ENCODE measurements at places on chromosomes 5 and 9.

GRCh38 chr5:96548905-96549304, 113.3 kb upstream of the CAST start:
- no peak for DNase-seq

GRCh38 chr9:131266266-131267229, 9.8 kb downstream of the FAM78A start:
- no peak for DNase-seq

DNA sequence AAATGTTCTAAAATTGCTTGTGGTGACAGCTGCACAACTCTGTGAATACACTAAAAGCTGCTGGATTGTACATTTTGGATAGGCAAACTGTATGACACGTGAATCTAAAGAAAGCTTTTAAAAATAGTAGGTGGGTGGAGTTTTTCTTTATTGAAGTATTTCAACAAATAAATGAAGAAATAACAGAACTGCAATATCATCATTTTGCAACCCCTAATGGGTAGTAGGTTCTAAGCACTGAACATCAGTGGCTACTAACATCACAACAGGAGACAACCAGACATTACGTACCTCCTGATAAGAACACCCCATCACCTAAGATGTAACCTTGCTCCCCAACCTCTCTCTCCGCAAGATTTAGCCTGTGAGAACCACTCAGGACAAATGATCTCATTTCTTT, 38.6 kb downstream of the EPB41L4B start:
- DNase-seq, result no peak

DNA sequence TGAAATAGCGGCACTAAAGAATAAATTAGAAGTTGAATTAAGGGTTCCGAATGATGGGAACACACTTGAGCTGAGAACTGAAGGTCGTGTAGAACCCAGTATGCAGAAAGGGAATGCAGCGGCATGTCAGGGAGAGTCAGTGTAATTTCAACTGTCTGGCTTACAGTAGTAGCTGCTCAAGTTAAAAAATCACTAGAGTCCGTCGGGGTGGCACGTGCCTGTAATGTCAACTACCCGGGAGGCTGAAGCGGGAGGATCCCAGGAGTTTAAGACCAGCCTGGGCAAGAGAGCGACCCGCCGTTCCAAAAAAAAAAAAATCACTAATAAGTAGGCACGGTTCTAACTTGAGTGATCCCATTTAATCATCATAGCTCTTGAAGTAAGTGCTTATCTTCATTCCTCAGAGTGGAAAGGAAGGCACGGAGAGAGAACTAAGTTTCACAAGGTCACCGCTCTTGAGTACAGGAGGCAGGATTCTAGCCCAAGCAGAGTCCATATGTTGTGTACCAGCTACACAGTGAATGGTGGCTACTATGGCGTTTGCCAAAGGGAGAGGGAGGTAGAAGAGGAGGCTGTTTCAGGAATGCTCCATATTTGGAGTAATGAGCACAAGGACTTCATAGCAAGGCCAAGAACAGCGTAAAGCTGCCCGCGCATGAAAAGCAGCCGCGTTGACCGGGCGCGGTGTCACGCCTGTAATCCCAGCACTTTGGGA, 831 bp downstream of the RMRP start:
- no peak for DNase-seq

Measured in endothelial cell (in vitro differentiated cells).